ENCODE measurements at places on chromosomes 2 and 18.
A peak's percentile ranks its signal among the peaks of the same experiment; 100 is the strongest.

GRCh38 chr2:232372231-232373208 is 6.0 kb upstream of the ALPP start:
- peak; percentile 45 for DNase-seq

- DNase-seq = no peak
These were observed 696.7 kb upstream of the SOX11 start for GRCh38 chr2:4995466-4995865.

DNA sequence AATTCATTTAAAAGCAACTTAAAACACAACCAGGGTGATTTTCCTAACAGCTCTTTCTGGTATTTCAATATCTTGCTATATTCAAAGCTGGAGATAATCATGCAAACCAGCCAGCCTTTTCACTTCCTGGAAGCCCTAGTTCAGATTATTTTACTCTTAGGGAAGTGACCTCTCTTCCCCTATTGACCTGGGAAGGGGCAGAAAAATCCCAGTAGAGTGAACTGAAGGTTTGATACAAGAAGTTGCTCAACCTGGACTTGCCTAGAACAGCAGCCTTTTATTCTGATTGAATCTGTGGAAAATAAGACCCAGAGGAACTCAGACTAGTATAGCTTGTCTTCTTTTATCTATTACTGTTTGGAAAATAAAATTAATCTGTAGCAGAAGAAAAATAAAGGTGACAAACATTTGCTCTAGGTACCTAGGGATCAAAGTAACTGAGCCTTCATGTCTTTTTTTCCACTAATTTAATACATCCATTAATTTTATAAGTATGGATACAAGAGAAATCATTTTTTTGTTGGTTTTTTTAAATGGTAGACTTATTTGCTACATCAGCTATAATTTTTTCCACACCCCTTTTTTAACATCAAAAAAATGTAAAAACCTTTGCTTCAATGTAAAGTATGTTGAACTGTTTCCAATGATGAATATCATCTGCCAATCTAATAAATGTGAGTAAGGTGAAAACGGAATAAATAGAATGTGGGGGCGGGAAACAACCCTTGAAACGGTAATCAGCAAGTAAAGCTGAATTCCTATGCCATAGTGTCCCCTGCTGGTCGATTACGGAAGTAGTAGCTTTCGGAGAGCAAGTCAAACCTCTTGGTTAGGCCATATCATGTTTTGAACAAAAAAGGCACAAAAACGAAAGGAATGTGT is 629.9 kb downstream of the NRXN1 start:
- no peak for DNase-seq

DNA sequence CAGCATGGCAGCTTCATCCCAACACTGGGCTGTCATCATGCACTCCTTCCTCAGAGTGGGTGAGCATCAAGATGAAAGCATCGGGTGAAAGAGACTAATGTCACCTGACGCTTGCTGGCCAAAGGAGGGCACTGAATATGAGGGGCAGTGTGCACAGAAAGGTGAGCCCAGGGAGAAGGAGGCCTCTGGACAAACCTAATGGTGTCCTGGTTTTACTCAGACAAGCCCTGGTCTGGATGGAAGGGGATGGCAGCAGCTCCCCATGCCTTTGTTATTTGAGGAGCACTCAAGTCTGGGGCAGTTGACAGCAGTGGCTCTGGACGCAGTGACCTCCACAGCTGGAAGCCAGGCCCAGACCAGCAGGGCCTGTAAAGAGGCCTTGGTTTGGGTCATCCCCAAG is 209.7 kb downstream of the SMAD2 start:
- no peak for DNase-seq

- DNase-seq = no peak
These were observed 27.2 kb downstream of the ALPK2 start for GRCh38 chr18:58601468-58602266.

All from NCI-H226 (cell line).